ENCODE measurements at places on chromosomes 4 and X.

DNA sequence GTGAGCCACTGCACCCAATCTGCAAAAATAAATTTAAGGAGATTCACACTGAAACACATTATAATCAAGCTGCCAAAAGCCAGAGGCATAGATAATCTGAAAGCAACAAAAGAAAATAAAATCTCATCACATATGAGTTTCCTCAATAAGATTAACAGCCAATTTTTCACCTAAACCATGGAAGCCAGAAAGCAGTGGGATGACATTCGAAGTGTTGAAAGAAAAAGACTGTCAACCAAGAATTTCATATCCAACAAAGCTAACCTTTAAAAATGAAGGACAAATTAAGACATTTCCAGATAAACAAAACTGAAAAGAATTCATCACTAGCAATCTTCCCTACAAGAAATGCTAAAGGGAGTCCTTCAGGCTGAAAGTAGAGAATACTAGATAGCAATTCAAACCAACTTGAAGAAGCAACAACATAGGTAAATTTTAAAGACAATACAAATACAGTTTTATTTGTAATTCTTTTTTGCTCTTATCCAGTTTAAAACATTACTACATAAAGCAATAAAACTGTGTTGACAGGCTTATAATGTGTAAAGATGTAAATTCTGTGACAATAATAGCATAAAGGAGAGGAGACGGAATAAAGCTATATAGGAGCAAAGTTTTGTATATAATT, 23.1 kb upstream of the KLHL8 start:
- no peak for DNase-seq

DNA sequence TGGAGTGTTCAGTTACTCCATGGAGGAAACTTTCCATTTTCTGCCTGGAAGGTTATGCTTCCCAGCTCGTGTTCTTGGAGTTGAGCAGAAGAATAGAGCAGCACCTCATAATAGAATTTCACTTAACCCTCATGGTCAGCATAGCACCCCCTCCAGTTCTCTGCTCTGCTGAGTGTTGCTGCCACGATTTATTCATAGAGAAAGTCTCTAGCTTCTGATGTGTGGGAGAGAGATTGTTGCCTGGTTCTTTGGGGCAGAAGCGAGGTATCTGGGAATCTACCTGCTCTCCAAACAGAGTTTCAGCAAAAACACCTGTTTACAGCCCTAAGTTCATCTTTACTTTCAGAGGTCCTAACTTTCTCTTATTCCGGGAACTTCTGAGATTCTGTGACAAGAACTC, 3.9 kb upstream of the DTHD1 start:
- DNase-seq: no peak

- DNase-seq: no peak
Measured at GRCh38 chrX:105515561-105515960, 295.1 kb upstream of the TEX13A start.

DNA sequence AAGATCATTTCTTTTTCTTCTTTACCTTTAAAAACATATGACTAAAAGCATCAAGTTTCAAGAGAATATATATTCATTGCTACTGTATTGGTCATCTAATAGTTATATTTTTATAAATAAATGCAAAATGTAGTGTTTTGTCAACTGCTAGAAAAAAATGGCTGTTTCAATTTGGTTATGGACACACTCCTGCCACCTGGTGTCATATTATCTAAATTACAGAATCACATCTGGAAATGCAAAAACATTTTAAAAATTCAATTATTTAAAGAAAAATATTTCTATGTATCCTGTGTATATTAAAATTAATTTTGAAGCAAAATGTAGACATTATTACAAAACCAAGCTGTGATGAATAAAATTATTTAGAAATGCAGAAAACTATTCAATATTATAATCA, 329.4 kb upstream of the PCDH18 start:
- DNase-seq: no peak

DNA sequence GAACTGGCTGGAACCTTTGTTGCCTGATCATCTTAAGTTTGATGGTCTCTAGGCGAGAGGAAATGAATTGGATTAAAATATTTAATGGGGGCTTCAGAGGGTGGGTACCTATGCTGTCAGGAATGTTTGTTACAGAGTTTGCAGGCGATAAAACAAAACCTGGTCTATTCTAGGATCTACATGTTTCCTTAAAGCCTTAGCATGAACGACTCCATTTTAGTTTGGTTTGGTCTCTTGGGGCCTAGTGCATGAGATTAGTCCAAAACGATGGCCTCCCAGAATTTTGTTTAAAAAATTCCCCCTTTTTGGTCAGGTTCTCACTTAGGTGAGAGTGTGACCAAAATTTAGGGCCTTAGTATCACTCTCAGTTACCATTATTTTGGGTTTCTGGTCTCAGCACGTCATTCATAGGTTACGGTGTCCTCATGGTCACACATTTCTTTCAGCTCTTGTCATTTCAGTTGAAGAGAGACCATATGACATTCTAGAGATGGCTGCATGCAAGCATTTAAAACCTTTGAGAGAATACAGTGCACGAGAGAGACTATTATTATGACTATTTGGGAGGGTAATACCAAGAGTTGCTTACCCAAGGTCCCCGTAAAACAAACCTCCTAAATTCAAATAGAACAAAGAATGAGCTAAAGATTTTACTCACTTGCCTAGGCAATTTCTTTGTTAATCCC, 13.8 kb downstream of the MOB1B start:
- no peak for DNase-seq

DNA sequence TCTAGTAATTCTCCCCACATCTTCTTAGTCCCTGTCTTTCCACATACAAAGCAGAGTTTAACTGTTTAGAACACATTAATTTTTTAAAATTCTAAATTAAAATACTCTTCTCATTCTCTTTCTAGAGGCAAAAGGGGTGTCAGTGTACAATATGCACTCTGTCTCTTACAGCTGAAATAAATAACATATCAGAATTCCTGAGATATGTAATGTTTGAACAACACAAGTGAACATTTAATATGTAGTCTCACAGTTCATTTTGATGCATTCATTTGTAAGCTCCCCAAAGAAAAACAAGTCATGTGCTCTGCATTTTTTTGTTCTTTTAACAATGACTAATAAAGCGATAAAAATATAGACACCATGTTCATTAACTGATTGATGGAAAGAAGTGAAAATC, 19.7 kb upstream of the SULT1B1 start:
- DNase-seq: no peak

DNA sequence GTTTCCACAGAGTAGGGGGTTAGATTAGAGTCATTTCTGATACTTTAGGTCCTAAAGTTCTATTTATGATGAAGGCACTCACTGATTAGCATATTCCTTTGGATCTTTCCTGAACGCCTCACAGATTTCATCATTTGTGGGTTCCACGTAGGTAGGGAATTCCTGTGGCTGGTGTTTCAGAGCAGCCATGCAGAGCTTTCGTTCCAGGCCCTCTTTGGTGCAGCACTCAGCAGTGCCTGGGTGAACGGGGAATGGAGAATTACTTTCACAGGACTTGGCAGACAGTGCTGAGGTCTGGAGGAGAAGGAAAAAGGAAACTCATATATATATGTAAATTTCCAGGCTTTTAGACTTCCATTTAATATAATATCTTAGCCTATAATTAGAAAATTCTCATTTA, 18.5 kb downstream of the GC start:
- no peak for DNase-seq

DNA sequence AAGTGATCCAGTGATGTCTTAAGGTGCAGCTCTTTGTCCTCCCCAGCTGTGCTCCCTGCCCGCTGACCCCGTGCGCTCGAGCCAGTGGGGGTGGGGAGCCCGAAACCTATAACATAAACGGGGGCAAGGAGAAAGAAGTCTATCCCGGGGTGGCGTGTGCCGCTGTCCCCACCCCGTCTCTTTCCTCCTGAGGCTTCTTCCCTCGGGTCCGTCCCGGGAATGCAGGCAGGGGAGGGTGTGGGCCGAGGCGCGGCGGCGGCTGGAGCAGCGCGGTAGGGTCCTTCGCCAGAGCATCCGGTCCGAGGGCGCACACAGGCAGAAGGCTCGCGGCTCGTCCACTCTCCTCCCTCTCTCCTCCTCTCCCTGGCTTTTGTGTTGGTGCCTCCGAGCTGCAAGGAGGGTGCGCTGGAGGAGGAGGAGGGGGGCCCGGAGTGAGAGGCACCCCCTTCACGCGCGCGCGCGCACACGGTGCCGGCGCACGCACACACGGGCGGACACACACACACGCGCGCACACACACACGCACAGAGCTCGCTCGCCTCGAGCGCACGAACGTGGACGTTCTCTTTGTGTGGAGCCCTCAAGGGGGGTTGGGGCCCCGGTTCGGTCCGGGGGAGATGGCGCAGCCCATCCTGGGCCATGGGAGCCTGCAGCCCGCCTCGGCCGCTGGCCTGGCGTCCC, at the start of gene RAB33A:
RAB33A (plus strand) TSS at position 517 of the 681 bp plus-strand sequence; CDS start at position 618, 101 bp downstream.
- no peak for DNase-seq

DNA sequence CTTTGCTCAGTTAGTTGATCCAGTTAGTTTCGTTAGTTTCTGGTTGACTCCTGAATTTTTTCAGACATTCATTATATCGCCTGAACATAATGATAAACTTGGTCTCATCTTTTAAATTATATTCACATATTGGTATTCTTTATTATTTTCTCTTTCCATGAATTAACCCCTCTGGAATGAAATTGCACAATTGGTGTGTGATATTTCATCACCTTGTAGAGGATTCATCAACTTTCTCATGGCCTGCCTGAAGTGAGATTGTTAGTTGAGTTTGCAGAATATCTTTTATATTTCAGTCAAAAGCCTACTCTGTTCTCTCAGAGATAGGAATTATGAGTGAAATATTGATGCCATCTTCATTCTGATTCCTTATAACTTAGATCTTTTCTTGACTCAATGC, 1160.6 kb upstream of the AGA start:
- DNase-seq: no peak

DNA sequence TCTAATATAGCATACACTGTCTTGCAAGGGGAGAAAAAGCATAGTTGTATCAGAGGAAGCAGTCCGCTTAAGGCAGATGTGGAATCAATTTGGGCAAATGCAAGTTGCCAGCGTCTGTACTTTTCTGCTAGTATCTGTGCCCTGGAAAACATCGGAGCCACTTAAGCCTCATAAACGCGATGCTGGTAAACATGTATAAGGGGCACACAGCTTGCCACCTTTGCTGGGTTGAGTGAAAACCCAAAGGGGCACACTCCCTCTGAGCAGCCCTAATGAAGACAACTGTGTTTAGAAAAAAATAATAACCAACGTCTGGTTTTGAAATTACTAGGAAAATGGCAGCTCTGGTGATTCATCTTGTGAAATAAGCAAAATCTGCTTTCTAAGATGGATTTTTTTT, 24.3 kb downstream of the SMIM20 start:
- no peak for DNase-seq

DNA sequence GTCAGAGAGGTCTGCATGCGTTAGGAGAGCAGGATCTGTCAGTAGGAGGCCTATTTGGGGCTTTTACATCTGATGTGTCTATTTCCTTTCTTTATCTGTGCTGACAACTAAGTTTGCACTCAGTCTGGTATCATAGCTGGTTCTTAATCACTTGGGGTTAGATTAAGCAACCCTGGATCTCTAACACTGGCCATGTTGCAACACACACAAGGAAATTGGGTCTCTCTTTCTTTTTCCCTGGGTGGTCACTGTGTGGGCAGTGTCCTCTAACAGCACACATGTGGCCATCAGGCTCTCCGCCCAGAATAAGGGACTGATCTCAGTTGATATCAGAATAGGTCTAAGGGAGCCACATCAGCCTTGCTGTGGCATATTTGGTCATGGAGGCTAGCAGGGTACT, 38.9 kb downstream of the IGFBP7 start:
- no peak for DNase-seq

GRCh38 chr4:54574500-54574899, 83.3 kb upstream of the KIT start:
- DNase-seq: no peak

- no peak for DNase-seq
Measured at GRCh38 chr4:98908182-98908581, 20.8 kb downstream of the EIF4E start.

All from urothelium cell line (cell line).